ENCODE measurements at places on chromosomes 3 and 15.

DNA sequence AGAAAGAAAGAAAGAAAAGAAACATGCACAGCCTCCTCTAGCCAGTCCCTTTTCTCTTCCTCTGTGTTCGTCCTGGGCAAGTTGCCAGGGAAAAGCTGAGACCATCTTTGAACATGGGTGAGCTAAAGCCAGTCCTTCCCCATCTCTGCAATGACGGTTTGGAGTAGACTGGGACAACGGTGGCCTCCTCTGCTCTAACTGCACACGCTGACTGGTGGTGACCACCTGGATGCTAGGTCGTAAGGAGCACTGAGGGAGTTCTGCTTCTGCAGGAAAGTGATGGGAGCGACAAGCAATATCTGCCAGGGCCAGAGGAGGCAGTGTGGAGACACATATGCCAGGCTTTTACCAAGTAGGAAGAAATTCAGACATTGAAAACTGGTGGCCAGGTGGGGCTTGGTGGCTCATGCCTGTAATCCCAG is 111.7 kb downstream of the NUP210 start:
- DNase-seq, result no peak

DNA sequence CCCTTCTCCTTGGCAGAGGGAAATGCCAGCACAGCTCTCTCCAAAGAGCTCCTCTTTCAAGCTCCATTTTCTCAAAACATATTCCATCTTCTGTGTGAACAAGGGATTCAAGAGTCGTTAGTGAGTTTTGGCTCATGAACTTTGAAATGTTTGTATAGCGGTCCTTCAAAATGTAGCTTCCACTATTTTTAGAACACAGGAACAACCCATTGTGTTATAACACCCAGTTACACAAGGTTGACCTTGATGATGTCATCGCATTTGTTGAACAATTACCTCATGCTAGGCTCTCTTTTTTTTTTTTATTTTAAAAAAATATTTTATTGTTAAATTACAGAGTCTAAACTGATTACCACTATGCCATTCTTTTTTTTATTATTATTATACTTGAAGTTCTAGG is 251.7 kb downstream of the THSD4 start:
- DNase-seq, result no peak

GRCh38 chr3:150436161-150436560 is 28.1 kb downstream of the TSC22D2 start:
- no peak for DNase-seq

DNA sequence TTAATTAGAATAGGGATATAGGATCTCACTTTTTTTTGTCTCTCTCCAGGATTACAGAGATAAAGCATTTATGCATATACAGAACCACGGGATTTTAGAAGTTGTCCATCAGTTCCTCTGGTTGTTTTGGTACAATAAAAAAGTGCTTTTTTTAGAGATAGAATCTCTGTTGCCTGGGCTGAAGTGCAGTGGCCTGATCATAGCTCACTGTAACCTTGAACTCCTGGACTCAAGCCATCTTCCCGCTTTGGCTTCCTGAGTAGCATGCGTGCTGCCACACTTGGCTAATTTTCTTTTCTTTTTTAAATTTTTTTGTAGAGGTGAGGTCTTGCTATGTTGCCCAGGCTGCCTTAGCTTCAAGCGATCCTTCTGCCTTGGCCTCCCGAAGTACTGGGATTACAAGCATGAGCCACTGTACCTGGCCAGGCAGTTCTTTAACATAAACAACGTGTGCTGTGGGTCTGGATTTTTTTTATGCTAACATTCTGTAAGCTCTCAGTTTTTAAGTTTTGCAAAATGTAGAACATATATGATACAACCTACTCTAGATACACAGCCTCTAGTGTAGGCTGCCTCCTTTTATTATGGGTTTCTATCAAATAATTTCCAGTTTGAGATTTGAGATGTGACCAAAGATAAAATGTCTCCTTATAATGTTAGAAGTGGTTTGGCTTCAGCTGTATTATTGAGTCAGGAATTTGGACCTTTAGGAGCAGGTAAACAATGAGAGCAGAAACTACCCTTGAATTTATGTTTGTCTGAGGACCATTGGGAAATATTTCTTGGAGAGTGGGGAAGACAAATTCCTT is 57.4 kb upstream of the ULK4 start:
- DNase-seq, result no peak

GRCh38 chr3:113606539-113607218 is 74.3 kb downstream of the SIDT1 start:
- no peak for DNase-seq

GRCh38 chr15:31347067-31347975 is 20.7 kb downstream of the KLF13 start:
- no peak for DNase-seq

- DNase-seq, result no peak
Observed at GRCh38 chr15:77851691-77852090, 219.0 kb upstream of the LINGO1 start.

DNA sequence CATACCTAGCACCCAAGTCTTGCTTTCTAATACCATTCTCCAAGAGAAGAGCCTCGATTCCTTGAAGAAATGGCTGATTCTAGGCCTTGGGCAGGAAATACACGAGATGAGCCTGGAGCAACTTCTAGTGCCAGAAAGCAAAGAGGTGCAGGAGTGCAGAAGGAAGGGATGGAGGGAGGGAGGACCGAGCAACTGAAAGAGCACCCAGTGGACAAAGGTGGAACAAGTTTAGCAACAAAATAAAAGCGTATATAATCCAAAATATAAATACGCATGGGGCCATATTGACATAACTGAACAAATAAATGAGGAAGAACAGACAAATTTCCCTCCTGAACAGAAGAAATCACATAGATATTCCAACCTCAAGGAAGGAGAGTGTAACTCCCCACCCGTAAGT is 34.4 kb downstream of the CHSY1 start:
- no peak for DNase-seq

DNA sequence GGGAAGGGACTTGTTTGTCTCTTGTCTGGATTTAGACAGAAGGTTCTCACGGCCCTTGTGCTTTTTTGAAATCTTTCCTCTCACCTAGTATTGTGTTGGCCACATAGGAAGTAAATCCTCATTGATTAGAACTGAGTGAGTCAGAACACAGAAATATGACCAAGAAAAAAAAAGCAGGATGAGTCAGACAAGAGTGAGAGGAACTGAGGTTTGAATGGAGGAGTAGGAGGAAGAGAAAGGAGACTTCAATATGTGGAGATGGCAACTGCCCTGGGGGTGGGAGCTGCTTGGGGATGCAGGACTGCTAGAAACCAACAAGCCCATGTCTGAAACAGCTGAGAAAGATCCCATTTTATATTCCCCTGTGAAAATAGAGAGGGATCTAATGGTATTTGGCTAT is 194.1 kb upstream of the ZBTB20 start:
- no peak for DNase-seq

DNA sequence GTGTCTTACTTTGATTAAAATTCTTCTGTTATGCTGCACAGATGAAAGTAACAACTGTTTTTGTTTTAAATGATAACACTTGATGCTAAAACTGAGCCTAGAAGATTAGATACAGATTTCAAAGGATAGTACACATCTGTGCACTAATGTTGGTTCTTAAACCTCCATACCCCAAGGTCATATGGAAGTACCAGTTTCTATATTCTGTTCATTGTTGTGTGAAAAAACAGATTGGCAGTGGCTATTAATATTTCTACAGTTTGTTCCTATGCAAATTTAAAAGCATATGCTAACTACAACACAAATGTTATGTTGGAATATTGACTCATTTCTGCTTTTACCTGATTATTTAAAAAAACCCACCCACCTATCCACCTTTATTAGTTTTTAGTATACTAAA is 32.0 kb upstream of the GBE1 start:
- no peak for DNase-seq

All from NCI-H1436 treated with DMSO at 0.1 percent for 48 hours (cell line).